ENCODE measurements at places on chromosomes 7 and 10.

DNA sequence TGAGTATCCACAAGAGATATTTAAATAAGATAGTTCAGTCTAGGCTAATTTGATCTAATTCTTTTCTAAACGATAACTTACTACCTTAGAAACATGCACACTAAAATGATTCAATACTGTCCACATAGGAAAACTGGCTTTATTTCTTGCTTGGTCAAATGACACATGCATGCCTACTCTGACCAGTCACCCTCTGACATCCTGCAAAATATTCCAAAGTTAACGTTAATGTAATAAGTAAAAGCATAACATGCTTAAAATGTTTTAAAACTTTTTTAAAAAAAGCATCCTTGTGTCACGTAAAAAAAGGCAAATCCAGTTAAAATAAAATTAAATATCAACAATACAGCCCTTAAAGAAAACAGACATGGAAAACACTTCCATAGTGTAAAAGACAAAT, 70.2 kb downstream of the UBE2H start:
- DNase-seq = no peak

DNA sequence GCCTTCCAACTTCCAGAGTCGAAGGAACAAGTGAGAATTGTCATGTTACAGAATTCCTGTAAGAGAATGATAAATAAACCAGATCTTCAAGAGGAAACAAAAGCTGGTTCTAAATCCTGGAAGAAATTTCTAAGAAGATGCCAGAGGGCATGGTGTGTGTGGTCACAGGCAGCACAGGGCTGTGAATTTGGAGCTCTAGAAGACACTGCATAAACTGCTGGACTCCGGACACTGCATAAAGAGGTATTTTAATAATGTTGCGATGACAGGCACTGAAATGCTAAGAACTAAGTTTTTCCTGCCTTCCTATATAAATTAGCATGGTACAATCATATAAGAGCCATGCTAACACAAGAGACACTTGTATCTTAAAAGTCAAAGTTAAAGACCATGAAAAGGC, 86.0 kb downstream of the LARP4B start:
- no peak for DNase-seq

DNA sequence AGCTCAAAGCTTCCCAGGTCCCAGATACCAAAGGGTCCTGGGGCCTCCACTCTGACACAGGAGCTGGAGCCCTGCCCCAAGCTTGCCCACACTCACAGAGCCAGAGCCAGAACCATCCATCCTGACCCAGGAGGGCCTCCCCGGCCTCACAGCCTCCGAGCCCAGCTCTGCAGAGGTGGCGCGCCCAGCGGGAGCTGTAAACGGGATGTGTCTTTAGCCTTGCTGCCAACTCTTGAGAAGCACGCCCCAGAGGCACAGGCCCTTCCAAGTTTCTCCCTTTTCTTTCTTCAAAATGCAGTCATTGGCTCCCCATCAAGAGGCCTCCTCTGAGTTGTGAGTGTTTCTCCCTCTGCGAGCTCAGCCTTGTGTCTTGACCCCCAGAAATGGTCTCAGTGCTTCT, 75.0 kb downstream of the PDGFA start:
- no peak for DNase-seq

- no peak for DNase-seq
Observed at GRCh38 chr10:31098046-31098445, 66.4 kb upstream of the ZNF438 start.

GRCh38 chr10:116721547-116722392, 20.6 kb downstream of the HSPA12A start:
- DNase-seq = no peak
